Activated CD8-positive, alpha-beta memory T cell treated with anti-CD3 and anti-CD28 coated beads for 1 hour (primary cell): ENCODE measurements at places on chromosomes 16 and 17.
A peak's percentile ranks its signal among the peaks of the same experiment; 100 is the strongest.

- DNase-seq, result no peak
Measured at GRCh38 chr16:58124601-58124915, 4.6 kb downstream of the CFAP20 start.

DNA sequence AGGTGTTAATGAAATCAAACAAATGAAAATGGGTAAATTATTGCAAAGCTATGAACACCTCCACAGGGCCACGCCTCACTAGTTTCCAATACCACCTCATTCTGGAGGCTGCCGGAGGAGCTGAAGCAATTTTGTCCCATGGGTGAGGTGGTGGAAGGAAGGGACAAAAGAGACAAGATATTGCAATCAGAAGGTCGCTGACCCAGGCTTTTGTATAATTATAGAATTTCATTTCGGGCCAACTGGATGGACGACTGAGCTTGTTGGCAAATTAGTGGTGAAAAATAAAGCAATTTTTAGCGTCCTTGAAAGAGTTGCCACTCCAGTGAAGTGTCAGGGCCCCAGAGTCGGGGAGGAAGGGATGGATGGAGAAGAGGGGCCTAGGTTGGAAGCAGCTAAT, 147.9 kb downstream of the CYLD start:
- DNase-seq, result no peak

GRCh38 chr17:68519911-68520310, 7.7 kb downstream of the PRKAR1A start:
- no peak for DNase-seq

DNA sequence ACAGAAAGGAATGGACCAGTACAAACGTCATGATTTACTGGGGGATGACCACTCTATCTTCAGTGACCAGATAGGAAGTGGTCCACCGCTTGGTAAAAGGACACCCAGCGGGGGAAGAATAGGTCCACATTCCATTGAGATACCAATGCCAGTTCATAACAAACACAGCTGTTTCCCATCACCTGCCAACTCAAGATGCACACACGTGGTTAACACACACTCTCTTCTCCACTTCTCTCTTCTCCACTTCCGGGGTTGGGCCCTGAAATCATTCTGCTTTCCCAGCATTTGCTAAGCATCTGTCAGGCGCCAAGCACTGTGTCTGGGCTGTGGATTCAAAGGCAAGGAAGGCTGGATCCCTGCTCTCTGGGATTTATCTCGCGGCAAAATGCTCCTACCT, 175.5 kb downstream of the SLC39A11 start:
- no peak for DNase-seq

GRCh38 chr17:30211371-30211770, 24.1 kb downstream of the SLC6A4 start:
- DNase-seq, result no peak

DNA sequence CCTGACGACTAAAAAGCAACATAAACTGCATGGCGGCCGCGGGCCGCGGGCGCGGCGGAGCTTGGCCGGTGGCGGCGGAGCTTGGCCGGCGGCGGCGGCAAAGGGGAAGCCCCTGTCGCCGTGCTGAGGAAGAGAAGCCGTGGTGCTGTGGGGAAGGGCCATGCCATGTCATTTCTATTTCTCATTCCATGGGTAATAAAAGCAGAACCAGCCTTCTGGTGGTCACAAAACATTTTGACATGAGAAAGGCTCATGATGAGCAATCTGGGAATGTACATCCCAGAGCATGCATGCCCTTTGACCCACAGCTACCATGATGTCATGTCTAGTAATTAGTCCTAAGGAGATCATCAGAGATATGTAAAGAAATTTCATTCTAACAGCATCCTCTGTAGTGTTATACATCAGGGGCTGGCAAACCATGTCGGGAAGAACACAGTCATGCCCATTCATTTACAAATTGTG, 23.9 kb upstream of the HEATR6 start:
- DNase-seq, result no peak

GRCh38 chr17:652314-652713, 62.3 kb downstream of the VPS53 start:
- DNase-seq, result no peak

- DNase-seq, result peak; percentile 50
Measured at GRCh38 chr17:77400445-77400870, 259.7 kb downstream of the SEC14L1 start.

DNA sequence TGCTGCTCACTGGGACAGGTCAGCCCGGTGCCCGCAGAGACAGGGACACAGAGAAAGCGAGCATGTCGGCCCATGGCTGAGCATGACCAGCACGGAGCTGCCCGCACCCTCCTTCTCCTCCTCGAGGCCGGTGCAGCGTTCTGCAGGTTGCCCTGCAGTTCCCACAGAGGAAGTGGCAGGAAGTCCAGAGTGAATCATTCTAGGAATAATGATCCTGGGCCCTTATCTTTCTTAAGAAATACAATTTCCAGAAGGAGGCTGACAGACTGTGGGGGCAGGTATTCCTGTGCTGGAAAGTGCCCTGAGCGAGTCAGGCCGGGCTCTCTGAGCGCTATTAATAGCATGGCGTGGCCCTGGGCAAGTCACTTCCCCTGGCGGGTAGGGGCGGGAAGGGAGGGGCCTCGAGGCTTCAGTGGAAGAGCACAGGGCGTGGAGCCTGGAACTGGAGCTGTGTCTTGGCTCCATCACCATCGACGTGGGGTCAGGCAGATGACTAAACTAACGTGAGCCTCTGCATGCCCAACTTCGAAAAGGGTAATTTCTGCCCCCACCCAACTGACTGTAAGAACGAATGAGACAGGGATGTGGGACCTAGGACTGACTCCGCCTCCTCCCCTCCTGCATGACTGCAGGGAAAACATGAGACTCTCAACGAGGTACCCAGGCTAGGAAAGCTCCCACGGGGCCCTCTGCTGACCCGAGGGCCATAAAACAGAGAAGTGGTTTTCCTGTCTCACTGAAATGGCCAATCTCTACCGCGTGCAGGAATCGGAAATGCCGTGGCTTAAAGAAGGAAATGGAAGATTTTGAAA, 9.8 kb downstream of the TMEM204 start:
- no peak for DNase-seq

- DNase-seq, result no peak
Measured at GRCh38 chr16:27792486-27793248, 242.7 kb downstream of the KATNIP start.

DNA sequence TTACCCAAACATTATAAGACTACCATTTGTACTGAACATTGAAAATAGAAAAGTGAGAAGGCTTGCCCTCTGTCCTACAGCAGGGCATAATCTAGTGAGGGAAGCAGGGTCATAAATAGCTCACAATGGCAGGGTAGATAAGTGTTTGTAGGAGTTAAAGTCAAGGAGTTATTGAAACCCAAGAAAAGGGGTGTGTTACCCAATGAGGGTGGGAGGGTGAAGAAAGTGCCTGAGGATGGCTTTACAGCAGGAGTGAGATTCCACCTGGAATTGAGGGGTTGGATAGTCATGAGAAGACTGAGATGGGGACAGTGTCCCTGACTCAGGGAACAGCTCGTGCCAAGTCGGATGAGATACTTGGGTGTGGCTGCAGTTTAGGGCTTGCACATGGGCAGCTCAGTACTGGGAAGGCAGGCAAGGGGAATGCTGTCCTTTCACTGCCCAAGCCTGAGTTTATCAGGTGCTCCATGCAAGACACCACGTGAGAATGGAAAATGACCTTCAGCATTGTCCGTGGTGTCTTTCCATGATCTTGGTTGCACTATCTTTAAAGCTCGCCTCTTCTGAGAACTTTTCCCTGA, 393.2 kb upstream of the MAF start:
- DNase-seq, result no peak

DNA sequence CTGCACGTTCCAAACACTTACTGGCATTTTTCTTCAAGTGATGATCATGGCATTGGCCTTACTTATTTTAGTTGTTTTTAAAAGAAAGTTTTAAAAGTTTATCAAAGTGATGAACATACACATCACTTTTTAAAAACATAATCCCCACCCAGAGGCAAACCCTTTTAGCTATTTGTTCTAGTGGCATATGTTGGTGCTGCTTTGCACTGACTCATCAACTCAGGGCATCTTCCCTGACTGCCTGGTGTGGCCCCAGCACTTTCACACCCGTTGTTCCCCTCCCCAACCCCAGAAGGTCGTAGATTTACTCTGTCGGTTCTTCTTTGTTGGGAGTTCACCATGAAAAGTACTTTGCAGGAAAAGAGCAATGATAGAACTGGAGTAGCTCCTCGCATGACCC, 161.3 kb downstream of the RPTOR start:
- no peak for DNase-seq

DNA sequence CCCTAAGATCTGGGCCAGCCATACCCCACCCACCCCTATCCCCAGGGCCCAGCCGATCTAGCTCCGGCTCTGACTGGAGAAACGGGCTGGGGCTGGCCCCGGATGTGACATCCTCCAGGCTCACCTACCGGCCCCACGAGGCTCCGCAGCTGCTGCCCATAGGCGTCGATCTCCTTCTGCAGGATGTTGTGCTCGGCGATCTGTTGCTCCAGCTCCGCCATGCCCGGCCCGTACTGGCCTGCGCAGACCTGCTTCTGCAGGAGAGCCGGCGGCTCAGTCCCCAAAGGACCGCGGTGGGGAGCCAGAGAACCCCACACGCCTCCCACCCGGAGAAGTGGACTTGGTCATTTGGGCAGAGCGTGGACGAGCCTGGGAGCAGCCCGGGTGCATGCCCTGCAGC, 4.8 kb downstream of the EVPL start:
- no peak for DNase-seq

DNA sequence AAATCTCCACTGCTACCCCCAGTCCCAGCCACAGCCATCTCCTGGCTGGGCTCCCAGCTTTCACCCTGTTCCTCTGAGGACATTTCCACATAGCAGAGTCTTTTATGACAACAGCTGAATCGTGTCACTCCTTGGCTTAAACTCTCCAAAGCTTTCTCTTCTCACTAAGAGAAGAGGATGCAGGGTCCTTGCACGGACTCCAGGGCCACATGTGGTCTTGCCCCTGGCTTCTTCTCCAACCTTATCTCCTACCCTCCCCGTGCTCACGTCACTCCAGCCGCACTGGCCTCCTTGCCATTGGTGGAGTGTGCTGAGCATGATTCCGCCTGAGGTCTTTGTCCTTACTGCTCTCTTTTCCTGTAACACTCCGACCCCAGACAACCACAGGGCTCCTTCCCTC, 39.9 kb upstream of the CCDC182 start:
- DNase-seq, result no peak
